ENCODE measurements at places on chromosomes 12 and 14.

DNA sequence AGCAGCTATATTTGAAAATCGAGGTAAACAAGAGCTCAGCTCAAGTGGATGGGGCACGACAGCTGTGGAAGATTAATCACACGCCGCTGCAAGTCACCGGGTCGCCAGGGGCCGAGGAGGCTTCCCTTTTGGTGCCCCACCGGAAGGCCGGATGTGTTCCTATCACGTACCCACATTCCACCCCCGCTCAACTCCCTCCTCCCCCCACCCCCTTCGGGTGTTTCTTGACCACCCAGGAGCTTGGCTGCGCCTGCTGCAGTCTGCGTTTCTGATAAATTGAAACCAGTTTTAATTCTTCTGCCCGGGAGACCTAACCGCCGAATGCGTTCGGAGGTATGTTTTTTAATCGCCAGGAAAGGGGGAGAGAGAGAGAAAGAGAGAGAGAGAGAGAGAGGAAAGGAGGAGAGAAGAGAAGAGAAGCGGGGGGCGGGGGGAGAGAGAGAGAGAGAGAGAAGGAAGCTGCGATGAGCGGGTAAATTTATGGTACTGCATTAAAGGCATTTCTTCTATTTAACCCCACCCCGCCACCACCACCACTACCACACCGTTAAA lies 1.8 kb downstream of the SLC8A3 start:
- DNase-seq, result no peak

GRCh38 chr14:68785534-68786490 lies 7.1 kb downstream of the ZFP36L1 start:
- no peak for DNase-seq

DNA sequence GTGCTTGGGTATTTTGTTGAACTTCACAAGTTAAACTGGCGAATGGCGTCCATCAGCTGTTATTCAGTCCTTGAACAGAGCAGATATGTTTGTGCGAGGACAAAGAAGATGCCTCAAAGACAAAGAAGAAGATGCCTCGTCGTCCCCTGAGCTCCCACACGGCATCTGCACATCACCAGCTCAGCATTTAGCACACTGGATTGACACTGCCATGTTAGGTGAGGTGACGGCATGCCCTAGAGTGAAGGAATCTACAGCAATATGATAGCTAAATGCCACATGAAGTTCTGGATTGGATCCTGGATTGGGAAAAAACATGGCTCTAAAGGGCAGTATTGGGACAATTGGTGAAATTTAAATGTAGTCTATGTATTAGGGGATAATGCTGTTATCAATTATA lies 15.4 kb downstream of the SAMD4A start:
- no peak for DNase-seq

- no peak for DNase-seq
Observed at GRCh38 chr12:75291014-75291413, 39.1 kb downstream of the CAPS2 start.

- DNase-seq, result peak; percentile 65
Observed at GRCh38 chr14:23559010-23559925, 3.2 kb downstream of the THTPA start.

DNA sequence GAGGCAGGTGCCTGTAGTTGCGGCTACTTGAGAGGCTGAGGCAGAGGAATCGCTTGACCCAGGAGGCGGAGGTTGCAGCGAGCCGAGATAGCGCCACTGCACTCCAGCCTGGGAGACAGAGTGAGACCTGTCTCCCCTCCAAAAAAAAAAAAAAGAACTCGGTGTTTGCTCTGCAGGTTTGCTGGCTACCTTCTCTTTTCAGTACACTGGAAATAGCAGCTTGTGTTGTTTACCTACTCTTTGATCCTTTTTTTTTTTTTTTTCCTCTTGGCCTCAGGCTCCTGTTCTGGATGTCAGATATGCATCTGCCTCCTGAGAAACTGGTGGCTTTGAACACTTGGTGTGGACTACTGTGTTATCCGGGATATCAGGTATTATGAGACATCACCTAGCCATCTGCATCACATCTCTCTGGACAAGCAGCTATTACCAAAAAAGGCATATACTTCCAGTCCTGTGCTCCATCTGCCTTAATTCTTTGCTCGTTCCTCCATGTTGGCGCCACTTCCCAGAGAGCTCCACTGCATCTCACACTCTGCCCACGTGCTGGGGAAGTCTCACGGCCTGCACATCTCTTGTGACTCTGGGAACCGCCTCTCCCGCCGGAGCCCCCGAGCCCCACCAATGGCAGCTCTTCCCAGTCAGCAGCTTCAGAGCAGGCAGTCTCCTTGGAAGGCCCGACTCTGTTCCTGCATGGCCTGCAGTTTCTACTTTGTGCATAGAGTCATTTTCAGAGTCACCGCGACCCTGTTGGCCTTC lies 50.9 kb upstream of the TRAF3 start:
- DNase-seq, result no peak

- DNase-seq, result no peak
Observed at GRCh38 chr14:103398427-103399195, 13.4 kb downstream of the MARK3 start.

DNA sequence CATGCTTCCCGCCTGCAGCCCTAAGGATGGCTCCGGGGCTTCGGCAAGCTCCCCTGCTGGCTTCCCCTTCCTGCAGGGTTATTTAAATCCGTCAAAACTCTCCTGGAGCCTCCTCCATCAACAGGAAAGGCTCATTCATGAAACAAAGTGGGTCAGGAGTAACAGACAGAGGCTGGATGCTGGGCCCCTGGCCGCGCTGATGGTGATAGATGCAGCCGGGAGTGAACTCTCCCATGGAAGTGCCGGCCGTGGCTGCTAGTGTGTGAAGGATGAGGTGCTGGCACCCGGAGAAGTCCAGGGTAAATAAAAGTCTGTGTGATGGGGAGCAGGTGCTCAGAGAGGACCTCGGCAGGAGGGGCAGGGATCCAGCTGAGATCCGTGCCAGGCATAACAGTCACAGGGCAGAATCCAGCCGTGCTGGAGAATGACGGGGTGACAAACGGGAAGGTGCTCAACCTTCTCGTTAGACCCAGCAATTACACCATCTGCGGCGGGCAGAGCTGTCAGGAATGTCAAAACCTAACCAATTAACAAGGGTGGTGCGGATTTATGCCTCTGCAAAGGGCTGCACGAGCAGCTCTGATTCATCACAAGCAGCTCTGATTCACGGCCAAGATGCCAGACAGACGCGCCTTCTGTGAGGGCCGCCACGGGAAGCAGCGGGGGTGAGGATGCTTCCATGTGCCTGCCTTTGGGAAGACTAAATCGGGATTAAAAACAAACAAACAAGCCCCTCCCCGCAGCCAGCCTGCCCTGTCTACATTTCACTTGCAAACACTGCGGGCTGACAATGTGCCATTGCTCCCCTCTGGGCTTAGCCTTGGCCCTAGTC lies 55.6 kb downstream of the SYNE3 start:
- DNase-seq, result no peak

- no peak for DNase-seq
Observed at GRCh38 chr14:35678403-35679028, 130.6 kb downstream of the RALGAPA1 start.

DNA sequence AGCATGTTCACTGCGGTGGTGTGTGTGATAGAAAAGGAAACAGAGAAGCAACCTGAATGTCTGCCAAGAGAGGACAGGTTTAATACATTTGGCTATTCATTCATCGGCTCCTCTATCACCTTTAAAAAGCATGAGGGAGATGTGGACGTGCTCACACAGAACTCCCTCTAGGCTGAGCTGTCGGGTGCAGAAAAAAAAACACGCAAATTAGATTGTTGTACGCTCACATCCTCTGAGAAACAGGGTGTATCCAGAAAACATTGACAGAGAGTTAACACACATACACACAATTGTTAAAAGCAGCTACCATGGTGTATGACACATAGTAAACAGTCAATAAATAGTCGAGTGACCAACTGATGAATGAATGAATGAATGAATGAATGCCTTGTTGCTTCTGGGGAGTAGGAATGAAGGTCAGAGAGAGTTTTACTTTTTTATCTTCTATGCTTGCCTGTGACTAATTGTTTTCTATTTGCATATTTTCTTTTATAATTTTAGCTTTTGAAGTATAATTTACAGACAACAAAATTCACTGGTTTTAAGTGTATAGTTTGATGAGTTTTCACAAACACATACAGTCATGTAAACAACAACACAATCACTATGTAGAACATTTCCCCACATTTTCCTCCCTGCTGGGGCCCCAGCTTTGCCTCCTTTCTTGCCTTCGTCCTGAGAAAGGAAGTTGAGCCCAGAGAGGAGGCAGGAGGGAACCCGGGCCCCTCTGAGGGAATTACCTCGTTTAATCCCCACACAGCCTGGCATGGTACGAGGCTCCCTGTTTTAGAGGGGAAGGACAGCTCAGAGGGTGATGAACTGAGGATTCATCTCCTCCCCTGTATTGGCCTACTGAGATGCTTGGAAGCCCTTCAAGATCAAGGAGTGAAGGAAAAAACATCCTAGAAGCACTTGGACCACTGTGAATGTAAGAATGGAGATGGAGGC lies 19.7 kb upstream of the FAM222A start:
- DNase-seq, result no peak

DNA sequence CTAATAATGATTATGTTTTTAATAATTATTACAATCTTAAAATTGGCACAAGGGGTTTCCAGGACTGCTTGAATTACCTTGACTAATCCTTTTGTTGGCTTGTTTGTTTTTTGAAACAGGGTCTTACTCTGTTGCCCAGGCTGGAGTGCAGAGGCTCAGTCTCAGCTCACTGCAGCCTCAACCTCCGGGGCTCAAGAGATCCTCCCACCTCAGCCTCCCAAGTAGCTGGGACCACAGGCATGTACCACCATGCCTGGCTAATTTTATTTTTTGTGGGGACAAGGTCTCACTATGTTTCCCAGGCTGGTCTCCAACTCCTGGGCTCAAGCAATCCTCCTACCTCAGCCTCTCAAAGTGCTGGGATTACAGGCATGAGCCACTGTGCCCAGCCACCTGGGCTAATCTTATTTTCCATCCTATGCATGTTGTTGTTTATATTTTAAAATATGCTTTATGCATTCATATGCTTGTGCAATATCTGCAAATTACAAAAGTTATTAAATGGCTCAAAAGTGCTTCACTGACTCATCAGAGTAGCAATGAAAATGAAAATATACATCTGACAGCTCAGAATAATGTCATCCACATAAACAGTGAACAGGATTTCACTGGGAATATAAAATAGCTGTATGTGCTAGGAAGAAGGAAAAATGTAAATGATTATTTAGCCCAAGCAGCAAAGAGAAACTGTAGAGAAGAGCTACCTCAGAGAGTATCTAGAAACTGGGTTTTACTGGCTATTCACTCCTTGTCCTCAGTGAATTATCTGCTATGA lies 24.8 kb upstream of the PLEKHG6 start:
- DNase-seq, result no peak

DNA sequence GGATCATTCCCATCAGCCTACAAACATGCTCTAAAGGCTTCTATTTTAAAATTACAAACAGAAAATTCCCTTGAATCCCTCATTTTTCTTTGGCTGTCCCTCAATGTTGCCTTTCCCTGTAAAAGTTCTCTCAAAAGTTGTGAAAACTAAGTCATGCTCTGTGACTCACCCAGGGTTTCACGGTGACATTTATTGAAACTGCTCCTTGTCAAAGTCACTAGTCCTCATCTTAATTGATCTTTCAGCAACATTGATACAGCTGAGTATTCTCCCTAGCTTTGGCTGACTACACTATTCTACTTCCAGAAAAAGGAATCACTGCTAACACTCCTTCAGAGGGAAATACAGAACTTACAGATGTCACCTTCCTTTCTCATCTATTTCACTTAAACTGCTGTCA lies 65.7 kb downstream of the ASCL4 start:
- DNase-seq, result no peak

- peak; percentile 84 for DNase-seq
Observed at GRCh38 chr12:54419088-54419887, at the start of gene ITGA5. ITGA5 (minus strand) TSS chr12:54419266; CDS start chr12:54419198, 68 bp downstream.

GRCh38 chr12:92142251-92142926 lies 3.3 kb downstream of the BTG1 start:
- DNase-seq, result no peak
